ENCODE measurements at places on chromosomes 11 and 22.

GRCh38 chr11:83612891-83613766, 327.0 kb upstream of the CCDC90B start:
- DNase-seq: peak; percentile 82

DNA sequence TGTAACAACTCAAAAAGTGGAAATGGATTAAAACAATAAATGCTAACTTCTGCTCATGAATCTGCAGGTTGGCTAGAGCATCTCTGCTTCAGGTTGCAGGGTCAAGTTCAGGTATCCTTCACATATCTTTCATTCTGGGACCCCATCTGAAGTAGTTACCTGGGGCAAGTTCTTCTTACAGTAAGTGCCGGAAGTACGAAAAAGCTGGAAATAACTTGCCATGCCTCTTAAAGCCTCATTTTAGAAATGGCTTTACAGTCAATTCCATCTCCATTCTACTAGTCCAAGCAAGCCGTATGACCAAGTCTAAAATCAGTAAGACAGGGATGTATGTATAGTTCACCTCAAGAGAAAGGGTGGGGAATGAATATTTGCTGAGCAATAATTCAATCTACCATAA, 93.7 kb downstream of the FCHSD2 start:
- no peak for DNase-seq

DNA sequence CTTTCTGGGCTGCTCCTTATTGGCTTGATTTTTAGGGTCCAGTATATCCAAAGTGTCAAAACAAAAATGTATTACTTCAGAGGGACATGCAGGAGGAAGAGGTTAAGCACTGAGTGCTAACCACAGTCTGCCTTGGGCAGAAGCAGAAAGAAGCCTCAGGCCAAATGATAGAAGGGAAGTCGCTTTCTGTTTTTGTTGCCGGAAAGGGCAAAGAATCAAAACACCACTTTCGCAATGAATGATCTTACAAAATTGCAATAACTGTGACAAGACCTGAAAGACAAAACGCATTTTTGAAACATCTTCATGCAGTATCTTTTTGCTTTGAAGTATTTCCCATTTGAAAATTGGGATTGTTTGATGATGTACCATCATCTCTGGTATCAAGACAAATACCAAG, 70.1 kb upstream of the PICALM start:
- no peak for DNase-seq

GRCh38 chr11:43944761-43945311, 2.4 kb downstream of the C11orf96 start:
- peak; percentile 16 for DNase-seq

DNA sequence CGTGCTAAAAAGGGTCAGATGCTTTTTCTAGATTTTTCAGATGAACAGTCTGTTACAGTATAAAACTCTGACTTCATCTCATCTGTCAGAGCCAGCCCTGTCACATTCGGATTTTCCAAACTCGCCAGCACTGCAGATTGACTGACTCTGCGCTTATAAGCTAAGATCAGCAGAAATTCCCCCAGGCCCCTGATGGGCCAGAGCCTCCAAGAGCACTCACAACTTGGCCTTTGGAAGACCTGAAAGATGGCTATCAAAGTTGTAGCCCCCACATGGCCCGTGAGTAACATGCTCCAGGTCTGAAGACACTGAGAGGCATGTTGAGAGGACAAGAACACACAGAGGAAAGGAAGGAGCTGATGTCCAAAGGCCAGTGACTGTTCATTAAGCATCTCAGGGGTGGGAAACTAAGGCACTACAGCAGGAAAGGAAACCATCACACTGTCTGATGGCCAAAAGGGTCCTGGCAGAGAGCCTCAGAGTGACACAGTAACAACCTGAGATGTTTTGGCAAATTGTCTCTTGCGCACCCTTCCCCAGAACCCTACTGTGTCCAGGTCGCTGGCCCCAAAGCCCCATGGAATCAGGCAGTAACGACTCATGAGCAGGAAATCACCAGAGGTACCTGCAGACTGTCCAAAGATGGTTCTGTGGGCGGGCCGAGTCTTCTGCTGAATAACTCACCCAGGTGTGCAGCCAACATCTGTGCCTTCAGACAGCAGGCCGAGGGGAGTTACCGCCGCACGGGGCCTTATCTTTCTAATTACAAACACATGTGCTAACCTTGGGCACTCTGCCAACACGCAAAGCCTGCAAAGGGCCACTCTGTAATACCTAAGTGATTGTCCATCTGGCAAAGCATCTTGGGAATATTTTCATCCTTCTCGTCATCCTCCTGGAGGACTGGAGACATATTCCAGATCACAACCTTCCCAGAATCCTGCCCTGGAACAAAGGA, 23.6 kb downstream of the HIRA start:
- DNase-seq: peak; percentile 54

GRCh38 chr11:108774037-108774730, 109.3 kb downstream of the DDX10 start:
- DNase-seq: no peak

GRCh38 chr22:40237788-40238424, 60.2 kb downstream of the TNRC6B start:
- DNase-seq: no peak

- DNase-seq: no peak
These were observed 610.7 kb downstream of the NTM start for GRCh38 chr11:131980888-131981668.

DNA sequence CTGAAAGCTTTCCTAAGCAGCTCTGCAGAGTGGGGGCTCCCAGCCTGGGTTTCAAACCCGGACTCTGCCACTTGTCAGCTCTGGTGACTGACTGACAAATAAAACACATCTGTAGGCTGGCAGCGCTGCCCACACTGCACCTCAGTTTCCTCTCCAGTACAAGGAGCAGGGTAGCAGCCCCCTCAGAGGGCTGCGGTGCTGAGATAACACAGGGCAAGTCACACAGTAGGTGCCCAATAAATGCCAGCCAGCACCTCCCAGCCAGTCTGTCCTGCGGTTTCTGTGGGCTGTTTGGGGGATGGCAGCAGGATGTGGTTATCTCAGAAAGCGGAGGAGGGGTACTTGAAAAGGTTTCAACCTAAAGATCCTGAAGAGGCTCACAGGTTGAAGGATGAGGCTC, 1.5 kb downstream of the SYT12 start:
- DNase-seq: no peak

DNA sequence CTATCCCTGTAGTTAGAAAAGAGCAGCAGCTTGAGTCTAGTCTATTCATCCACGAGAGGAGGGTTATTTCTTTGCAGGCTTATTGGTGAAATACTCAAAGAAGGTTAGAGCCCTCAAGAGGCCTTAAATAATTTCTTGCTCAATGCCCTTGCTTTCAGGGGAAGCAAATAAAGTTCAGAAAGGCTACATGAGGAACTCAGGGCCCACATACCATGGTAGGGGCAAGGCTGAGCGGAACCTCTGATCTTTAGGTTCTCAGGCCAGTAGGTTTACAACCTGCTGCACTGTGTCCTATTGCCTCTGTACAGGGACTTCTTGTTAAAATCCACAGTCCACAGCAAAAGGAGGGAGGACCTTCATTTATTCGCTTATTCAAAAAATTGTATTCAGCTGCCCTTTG, 101.7 kb downstream of the ADAMTS15 start:
- DNase-seq: no peak

- DNase-seq: no peak
These were observed 1.4 kb downstream of the MOV10L1 start for GRCh38 chr22:50091092-50091768.

DNA sequence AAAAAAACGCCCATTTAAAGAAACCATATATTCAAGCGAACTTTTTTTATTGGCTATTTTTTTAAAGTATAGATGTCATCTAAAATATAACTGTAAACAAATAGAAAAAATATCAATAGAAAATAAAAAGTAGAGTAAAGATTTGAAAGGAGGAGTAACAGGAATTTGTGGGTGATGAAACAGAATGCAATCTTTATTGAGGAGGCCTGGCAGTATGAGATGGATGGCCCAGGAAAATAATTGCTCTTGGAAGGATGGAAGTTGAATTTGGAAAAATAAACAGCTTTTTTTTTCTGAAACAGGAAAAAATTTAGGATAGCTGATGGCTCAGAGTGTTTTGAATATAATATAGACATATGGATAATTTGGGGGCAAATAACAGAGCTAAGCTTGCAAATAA, 219.0 kb downstream of the CASP12 start:
- DNase-seq: no peak
